Tongue (tissue), 3 donors: ENCODE measurements at places on chromosomes 7 and 10. TPM values are rescaled to one million over a fixed set of nuclear protein-coding genes. Genes with fewer than 3 reads are reported as not detected.

AGBL3 gene
- 0.62 TPM for total RNA-seq

MINDY4 gene
- total RNA-seq = 8.5 TPM

PLCE1 gene
- total RNA-seq = 20.3 TPM

ELFN1 gene
- 4.3 TPM for total RNA-seq

BAMBI gene
- 2.1 TPM for total RNA-seq

TEX47 gene
- total RNA-seq = not detected

NET1 gene
- total RNA-seq = 225 TPM

PLEKHA8 gene
- total RNA-seq = 14.4 TPM
